ENCODE measurements at places on chromosomes 13 and 19.

DNA sequence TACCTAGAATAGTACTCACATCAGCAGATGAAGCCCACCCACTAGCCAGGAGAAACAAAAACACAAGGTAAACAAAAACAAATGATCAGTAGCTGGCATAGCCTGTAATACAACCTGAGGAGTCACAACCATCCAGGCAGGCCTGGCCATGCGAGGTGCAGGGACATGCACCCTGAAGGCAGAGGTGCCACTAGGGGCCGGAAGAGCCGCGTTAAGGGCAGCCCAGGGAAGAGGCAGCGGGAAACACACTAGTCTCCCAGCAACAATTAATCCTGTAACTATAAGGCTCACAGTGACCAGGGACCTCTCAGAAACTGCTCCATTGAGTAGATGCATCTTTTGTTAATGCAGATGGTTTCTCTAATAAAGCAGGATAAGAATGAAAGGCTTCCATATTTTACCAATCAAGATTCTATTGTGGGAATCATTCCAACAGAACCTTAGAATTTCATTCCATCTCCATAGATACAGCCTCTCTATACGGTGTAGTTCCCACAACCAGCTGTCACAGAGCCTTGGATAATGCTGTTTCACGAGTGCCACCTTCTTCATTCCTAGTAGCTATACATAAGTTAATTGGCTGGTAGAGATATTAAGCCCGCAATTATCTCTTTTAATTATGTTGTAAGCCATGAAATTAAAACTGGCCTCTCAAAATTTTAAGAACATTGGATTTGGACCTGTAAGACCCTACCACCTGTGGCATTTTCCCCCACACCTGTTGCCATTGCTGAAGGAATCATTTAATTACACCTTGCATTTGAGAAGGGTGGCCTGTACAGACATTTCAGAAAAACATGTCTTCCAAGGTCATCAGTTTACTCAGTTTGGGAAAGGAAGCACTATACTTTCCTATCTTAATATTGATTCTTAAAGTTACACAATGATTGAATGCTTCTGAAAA, 28.7 kb downstream of the ANKRD10 start:
- DNase-seq = no peak

GRCh38 chr19:676339-677105, at the start of gene FSTL3:
Gene FSTL3 (plus strand): TSS chr19:676392. CDS start chr19:676424, 32 bp downstream.
- DNase-seq = peak; percentile 69

DNA sequence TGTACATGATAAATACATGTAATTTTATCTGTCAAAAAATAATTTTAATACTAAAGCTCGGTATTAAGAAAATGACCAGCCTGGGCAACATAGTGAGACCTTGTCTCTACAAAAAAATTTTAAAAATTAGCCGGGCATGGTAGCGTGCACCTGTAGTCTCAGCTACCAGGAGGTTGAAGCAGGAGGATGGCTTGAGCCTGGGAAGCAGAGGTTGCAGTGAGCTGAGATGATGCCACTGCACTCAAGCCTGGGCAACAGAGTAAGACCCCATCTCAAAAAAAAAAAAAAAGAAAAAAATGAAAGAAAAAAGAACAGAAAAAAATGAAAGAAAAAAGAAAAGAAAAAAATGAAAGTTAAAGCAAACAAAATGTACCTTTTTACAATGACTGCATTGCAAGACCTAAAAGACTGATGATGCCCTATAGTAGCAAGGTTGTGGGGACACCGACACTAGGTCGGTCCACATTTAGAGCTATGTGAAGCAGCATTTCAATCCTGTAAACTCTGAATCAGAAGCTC, 5.3 kb downstream of the ZFP14 start:
- no peak for DNase-seq

GRCh38 chr13:98396071-98396710, 180.7 kb downstream of the STK24 start:
- peak; percentile 23 for DNase-seq

GRCh38 chr19:9945319-9945966, 9.1 kb upstream of the OLFM2 start:
- peak; percentile 98 for DNase-seq

GRCh38 chr13:36098080-36098479, 33.1 kb downstream of the DCLK1 start:
- DNase-seq = no peak

GRCh38 chr19:29402563-29402962, 123.2 kb upstream of the VSTM2B start:
- no peak for DNase-seq

DNA sequence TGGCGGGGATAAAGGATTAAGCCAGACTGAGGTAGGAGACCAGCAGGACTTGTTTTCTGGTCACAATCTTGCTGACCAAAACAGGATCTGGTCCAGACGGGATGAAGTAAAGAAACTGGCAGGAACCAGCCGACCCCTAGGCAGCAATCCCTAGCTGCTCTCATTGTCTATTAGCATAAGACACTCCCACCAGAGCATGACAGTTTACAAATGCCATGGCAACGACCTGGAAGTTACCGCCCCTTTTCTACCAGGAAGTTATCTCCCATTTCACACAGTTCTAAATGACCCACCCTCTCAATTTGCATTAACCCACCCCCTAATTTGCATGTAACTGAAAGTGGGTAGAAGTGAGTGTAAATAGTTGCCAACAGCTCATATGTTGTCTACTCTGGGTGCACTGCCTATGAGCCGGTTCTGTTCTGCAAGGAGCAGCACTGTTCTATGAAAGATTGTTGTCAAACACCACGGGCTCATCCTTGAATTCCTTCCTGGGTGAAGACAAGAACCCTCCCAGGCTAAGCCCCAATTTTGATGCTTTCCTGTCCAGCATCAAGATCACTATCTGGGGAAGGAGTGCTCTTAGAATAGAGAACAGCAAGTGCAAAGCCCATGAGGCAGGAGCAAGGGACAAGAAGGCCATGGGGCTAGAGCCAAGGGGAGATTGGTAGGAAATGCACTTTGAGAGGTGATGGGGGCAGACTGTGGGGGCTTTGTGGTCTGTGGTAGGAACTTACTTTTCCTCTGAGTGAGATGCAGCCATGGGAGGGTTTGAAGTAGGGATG, 13.9 kb upstream of the FBXO27 start:
- DNase-seq = no peak

- DNase-seq = no peak
Observed at GRCh38 chr19:33407716-33408115, 34.2 kb downstream of the CEBPG start.

GRCh38 chr19:35349614-35350521, 2.2 kb downstream of the FFAR1 start:
- DNase-seq = no peak

DNA sequence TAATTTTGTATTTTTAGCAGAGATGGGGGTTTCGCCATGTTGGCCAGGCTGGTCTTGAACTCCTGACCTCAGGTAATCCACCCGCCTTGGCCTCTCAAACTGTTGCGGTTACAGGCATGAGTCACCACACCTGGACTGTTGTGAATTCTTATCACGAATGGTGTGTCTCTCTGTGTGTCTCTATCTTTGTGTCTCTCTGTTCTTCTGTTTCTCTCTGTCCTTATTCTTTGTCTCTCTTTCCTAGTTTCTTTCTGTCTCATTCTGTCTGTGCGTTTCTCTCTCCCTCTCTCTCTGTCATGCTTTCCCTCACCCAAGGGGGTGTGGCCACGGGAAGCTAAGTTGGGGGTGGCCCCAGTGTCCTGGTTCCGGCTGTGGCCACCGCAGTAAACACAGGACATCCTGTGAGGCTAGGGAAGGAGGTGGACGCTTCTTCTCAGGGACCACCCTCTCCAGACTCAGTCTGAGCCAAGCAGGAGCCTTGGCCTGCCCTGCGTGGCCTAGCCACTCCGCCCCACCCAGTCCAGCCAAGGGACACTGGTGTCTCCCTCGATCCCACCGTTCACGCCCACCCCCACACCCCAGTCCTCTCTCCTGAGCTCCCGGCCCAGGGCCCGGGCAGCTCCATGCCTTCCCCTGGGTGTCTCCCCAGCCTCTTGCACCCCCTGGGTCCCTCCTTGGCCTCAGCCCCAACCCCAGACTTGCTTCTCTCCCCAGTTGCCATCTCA, 3.9 kb upstream of the PRX start:
- DNase-seq = peak; percentile 23

DNA sequence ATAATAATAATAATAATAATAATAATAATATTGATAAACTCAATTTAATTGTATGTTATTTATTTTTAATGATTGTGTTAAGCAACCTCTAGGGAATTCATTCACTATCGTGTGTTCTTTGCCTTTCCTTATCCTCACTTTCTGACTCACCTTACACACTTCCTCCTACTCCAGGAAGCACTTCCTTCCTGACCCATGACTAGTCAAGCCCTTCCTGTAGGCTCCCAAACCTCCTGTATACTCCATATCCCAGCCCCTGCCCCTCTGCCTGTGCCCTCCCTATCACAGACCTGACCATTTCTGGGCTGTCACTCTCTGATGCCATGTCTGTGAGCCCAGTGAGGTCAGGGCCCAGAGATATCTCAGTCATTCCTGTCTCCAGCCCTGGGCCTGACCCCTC, 7.6 kb downstream of the LGALS4 start:
- no peak for DNase-seq

DNA sequence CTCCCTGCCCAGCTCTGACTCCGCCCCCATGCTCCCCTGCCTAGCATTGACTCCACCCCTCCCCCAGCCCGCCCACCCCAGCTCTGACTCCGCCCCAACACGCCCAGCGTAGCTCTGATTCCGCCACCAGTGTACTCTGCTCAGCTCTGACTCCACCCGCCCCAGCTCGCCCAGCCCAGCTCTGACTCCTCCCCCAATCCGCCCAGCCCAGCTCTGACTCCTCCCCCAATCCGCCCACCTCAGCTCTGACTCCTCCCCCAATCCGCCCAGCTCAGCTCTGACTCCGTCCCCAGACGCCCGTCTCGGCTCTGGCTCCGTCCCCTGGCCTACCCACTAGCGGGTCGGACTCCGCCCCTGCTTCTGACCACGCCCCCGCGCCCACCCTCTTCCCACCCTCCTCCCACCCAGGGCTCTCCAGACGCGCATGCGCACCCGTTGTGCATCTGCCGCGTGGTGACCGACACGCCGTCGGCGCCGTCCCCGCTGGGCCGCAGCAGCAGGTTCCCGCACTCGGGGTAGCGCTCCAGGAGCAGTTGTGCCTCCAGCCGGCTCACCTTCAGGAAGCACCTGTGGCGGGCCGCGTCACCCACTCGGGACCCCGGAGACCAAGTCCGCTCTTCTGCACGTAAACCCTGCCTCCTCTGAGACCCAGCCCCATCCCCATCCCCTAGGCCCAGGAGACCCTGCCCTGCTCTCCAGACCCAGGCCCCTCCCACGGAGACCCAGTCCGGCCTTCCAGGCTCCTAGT, 10.2 kb downstream of the STAP2 start:
- peak; percentile 97 for DNase-seq

- no peak for DNase-seq
Observed at GRCh38 chr19:49474542-49474924, 518 bp downstream of the FLT3LG start.

GRCh38 chr13:112930192-112930591, 38.8 kb upstream of the MCF2L start:
- no peak for DNase-seq

GRCh38 chr19:5850189-5850588, 1.1 kb downstream of the FUT3 start:
- no peak for DNase-seq

GRCh38 chr19:35901055-35901644, 810 bp upstream of the NFKBID start:
- peak; percentile 62 for DNase-seq

DNA sequence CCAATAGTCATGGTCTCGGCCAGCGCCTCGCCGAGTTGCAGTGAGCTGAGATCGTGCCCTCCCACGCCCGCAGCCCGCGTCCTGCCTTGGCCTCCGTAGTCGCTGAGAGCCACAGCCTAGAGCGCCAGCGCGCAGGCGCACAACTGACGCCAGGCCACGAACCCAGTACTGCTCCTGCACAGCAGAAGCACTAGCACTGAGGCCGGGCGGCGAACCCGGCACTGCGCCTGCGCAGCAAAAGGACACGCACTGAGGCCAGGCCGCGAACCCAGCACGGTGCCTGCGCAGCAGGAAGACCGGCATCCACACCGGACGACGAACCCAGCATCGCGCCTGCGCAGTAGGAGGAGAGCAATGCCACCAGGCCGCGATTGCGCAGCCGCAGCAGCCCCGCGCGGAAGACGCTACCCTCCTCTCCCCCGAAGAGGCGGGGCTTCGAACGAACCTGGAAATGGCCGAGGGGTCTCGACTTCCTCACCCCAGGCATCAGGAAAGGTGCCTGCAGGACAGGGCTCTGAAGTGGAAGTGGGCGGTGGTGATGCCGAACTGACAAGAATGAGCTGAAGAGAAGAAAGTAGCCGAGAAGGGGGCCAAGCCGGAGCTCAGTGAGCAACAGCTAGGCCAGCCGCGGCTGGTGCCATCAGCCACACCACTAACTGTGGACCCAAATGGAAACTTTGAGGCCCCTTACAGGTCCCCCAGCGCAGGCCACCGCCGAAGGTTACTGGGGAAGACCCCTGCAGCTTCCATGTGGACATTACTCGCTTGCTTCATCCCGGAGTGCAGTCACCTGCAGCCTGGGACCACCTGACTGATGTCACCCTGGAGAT, 7.5 kb downstream of the F10 start:
- DNase-seq = no peak

- peak; percentile 88 for DNase-seq
Observed at GRCh38 chr19:44800461-44800860, 8.4 kb upstream of the BCAM start.

GRCh38 chr19:31701146-31701545, 351.9 kb upstream of the TSHZ3 start:
- DNase-seq = no peak

- DNase-seq = no peak
Observed at GRCh38 chr19:16890461-16891184, 1.8 kb downstream of the F2RL3 start.

- peak; percentile 68 for DNase-seq
Observed at GRCh38 chr13:22793598-22794134, 387.1 kb upstream of the SGCG start.
